ENCODE measurements at places on chromosomes 2 and 18.

DNA sequence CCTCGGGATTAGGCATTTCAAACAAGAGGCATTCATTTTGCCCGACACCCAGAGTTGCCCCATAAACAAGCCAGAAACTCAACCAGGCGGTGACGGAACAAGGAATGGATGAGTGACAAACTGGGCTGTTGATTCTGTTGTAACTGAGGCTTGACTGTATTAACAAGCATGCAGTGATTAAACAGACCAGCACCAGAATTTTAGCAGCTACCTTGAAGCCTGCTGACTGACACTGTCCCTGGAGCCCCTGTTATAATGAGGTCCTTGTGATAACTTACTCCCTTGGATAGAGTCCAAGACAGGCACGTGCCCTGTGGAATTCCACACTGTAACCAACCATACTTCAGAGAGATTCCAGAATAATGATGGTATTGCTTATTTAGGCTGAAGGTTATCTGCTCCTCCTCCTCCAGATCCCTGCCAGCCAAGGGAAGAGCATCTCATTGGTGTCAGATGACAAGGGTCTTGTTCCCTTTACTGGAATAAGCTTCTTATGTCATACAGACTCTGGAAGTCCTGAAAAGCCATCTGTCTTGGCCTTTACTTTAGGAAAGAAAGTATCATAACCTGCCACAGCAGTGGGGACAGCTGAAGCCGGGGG lies 97.1 kb upstream of the RMDN2 start:
- peak; percentile 26 for DNase-seq

DNA sequence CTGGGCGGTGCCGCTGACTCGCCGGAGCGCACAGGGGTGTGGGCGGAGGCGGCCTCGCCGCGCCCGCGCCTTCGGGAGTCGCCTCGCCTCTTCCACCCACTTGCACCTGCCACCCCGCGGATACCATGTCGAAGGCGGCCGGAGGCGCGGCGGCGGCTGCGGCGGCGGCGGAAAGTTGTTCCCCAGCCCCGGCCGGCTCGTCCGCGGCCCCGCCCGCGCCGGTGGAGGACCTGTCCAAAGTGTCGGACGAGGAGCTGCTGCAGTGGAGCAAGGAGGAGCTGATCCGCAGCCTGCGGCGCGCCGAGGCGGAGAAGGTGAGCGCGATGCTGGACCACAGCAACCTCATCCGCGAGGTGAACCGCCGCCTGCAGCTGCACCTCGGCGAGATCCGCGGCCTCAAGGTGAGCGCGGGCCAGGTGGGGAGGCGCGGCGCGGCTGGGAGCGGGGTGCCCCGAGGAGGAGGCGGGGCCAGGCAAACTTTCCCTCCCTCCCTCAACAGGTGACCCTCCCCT lies 766 bp downstream of the CCDC85A start:
- no peak for DNase-seq

GRCh38 chr2:116435648-116436047 lies 1378.8 kb upstream of the DDX18 start:
- DNase-seq, result no peak

DNA sequence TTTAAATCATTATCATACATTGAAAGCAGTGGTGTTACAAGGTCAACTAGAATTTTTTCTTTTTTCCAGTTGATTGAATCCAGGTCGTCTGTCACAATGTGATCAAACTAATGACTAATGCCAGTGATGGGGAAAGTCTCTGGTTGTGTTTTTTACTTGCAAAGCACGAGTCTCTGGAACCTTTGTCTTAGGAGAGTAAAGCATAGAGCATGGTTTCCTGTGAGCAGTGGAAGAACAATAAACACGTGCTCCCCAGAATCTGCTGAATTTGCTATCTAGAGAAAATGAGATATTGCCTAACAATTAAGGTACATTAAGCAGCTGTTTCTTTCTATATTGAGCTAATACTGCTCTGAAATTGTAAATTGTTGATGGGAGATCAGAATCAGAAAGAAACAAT lies 1332.4 kb upstream of the TMEFF2 start:
- DNase-seq, result no peak

DNA sequence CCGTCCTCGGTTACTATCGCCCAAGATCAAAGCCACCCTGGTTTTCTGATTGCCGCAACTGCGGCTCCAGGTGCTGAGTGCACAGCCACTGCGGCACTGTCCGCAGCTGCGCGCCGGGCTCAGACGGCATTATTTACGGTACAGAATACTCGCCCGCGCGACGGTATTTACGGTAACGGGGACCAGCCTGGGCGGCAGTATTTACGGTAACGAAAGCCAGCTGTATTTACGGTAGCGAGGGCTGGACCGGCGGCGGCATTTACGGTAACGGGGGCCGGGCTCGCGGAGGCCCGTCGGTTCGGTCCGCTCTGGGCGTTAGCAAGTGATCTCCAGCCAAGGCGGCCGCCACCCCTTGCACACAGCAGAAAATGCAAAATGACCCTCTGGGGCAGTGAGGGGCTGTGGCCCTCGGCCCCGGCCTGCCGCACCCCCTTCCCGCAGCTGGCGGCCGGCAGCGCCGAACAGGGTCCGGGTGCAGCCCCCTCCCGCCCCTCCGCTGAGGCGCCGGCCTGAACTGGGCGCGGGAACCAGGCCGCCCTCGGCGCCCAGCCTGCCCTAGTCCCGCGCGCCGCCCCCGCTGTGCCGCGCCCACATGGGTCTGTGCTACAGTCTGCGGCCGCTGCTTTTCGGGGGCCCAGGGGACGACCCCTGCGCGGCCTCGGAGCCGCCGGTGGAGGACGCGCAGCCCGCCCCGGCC lies at the start of gene GNAL:
Gene GNAL, plus strand, starts transcription at position 293 of the 697 bp plus-strand sequence. Its CDS starts 300 bp downstream, at position 593.
- DNase-seq, result peak; percentile 30

DNA sequence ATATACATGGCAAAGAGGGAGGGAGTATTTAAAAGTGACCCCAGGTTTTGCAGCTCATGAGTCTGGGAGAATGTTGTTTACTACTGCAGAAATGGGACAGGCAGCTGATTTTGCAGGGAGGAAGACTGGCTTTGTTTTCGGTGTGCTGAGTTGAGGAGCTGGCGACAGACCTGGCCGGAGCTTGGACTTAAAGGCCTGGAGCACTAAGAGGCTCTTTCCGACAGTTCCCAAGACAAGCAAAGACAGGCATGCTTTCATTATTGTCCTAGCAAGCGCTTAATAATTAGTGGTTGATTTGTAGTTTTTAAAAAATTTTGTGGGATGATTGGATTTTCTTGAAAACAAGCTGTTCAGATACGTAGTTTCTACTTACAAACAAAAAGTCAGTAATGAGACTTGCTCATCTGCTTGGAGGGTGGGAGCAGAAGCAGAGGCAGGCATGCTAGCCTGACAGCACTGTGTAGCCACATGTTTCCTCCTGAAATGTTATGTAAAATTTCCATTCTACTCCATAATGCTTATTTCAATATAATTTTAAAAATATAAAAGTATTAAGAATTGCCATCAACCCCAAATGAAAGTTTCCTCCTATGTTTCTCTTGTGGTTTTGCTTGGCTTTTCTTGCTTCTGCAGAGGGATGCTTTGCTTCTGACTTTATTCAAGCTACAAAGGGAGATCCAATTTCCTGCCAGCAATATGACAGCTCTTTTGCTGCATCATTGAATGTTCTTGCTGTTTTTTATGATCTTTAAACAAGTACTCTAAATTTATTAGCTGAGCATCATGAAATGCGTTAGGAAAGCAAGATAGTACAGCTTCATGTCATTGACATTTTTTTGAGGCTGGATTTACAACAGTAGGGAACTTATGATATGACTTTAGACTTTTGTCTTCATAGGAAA lies 75.8 kb downstream of the PHLPP1 start:
- no peak for DNase-seq

- DNase-seq, result no peak
These were observed 178.5 kb downstream of the ACTR3 start for GRCh38 chr2:114068438-114068837.

DNA sequence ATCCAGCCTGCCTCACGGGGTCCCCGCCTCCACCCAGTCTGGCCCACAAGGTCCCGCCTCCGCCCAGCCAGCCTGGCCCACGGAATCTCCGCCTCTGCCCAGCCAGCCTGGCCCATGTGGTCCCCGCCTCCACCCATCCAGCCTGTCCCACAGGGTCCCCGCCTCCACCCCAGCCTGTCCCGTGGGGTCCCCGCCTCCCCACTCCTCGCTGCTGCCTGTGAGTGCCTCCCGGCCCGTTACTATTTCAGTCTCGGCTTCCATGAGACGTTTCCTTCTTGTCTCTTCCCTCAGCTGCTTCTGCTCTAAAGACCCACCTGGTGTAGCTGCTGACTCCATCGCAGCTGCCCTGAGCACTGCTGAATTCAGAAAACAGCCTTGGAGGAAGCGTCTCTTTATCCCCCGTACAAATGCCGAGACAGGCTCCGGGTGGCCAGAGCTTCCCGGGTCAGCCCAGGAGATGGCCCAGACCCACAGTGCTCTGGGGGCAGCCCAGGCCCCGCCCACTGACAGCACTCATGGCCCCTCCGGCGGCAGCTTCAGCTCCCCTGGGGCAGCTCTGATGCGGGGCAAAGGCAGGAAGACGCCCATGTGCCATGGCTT lies 69.8 kb downstream of the NFATC1 start:
- DNase-seq, result no peak

DNA sequence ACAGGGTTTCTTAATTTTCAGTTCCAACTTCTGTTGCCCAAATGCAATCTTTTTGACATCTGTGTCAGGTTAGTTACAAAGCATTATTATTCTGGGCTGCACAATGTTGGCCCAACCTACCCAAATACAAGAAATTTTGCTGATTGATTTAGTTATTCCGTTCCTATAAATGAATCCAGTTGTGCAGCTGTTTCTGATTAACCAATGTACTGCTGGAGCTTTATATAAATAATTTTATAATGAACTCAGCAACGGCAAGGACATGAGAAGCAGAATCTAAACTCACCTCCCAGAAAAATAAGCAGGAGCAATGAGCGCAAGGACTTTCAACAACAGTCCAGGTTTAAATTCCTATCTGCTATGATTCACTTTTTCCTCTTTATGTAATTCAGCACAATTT lies 76.3 kb upstream of the WIPF1 start:
- DNase-seq, result no peak

DNA sequence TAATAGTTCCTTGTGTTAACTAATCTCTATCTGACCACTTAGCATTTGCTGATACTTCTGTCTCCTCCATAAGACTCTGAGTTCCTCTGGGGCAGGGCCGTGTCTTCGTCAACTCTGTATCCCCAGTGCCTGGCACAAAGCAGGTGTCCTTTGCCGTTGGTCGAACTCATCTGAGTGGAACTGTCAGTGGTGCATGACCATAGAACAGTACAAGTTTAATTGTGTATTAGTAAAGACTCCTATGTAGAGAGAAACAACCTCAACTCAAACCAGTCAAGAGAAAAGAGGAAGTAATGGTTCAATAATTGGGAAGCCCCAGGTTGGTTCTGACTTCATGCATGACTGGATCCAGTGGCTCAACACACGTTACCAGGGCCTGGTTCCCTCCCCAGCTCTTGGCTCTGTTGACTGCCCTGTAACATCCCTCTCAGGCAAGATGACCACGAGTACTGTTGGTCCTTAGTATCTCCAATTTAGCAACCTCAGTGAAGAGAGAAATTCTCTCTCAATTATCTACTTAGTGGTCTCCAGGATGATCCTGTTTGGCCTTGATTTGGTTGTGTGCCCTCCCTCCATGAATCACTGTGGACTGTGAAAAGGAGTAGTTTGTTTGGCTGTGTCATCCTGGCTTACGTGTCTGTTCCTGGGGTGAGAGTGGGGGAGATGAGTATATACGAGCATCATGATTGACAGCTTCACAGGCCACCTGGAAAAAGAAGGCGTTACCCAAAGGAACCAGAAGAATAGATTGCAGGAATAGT lies 58.5 kb upstream of the MSH6 start:
- DNase-seq, result no peak

DNA sequence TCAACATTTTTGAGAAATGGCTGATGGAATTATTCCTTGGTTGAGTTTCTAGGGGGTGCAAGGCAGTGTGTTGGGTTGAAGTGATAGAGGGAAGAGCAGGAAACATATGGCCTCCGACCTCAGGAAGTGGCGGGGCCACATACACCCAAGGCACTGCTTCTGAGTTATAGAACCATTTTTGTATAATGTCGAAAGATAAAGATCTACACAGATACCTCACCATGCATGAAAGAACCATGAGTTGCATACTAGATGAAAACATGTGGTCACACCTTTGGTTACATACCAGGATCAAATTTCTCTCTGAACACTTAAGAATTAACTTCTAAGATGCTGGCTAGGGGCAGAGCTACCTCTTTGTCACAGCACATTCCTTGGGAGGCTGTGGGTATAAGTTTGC lies 23.2 kb downstream of the LAMA3 start:
- DNase-seq, result no peak

DNA sequence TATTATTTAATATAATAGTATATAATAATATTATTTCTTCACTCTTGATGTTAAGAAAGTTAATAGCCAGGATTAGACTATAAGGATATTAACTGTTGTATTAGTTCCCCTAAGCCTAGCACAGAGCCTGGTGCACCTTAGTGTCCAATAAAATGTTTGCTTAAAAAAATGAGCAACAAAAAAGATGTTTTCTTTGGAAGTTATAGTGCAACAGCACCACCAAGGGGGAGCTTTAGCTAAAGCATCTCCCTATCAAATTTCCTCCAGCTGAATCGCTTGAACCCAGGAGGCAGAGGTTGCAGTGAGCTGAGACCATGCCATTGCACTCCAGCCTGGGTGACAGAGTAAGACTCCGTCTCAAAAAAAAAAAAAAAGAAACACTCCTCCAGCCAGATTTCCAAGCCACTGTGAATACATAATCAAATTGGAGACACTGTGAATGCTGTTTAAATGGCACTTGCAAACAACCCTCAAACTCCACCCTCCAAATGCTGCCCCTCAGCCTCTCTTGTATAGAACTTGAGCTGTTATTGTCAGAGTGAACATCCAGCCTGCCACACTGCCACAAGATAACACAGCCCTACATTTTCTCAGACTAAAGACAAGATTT lies 221.9 kb downstream of the DYM start:
- no peak for DNase-seq

GRCh38 chr2:221111739-221112138 lies 460.4 kb downstream of the EPHA4 start:
- DNase-seq, result no peak

GRCh38 chr2:207219081-207219630 lies 53.4 kb upstream of the KLF7 start:
- DNase-seq, result no peak

- no peak for DNase-seq
These were observed 22.6 kb upstream of the FAM117B start for GRCh38 chr2:202612145-202612544.

DNA sequence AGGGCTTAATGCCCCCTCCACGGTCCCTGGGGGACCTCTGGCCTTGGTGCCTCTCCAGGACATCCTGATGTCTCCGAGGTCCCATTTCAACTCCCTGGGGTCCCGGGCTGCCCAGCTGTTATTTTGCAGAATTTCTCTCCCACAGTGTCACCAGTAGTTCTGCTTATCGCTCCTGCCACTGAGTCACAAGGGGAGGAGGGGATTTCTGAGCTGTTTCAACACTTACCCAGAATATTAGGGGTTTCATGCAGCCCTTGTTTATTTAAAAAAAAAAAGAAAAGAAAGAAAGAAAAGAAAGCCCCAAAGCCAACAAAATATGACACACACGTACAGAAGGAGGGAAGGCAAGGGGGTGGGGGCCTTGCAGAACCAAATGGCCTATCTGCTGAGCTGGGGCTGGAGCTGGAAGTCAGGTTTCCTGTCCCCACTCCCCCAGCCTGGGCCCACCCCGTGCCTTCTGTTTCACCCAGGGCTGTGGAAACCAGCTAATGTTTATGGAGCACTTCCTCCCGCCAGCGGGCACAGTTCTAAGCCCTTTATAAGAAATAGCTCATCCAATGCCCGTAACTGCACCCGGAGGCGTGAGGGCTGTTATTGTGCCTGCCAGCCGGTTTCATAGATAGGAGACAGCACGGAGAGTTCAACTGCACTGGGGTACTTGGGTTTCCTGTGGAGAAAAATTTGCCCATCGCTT lies 8.4 kb upstream of the ARID5A start:
- DNase-seq, result no peak

- DNase-seq, result no peak
These were observed 108.8 kb downstream of the SPHKAP start for GRCh38 chr2:228072669-228073068.

All from NCI-H2029 treated with DMSO at 0.1 percent for 48 hours (cell line).